ENCODE measurements at places on chromosomes 3 and 15. TPM values are rescaled to one million over a fixed set of nuclear protein-coding genes. Genes with fewer than 3 reads are reported as not detected.

The TMEM108 gene
- total RNA-seq: 0.41 TPM

The IL17RC gene
- 23.6 TPM for total RNA-seq

The LRRIQ4 gene
- not detected for total RNA-seq

The SLC22A13 gene
- total RNA-seq: 0.33 TPM

DNA sequence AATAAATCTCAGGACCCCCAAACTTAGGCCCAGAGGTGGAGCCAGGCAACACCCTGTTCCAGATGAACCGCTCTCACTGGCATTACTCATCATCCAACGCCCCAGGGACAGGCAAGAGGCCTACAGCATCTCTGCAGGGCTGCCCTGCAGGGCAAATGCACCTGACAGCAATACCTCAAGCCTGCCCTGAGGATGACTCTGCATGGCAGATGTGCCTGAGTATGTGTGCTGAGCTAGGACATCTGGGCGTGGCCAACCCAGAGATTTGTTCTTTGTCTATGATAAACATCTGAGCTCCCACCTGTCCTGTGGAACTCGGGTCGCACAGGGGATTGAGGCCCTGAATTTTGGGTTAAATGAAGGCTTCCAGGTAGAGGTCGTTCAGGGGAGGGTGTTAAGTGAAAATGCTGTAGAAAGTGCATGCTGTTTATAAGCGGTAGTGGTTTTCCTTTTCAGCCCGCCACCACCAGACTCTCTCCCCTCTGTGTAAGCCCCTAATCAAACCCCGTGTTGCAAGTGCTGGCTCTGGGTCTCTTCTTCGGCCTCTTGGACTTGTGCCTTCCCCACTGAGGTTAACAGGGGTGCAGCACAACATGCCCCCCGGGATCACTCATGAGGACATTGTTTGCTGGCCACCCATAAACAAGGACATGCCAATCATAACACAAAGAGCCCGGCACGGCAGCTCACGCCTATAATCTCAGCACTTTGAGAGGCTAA lies 92.3 kb downstream of the ATP10A start:
- DNase-seq: no peak

DNA sequence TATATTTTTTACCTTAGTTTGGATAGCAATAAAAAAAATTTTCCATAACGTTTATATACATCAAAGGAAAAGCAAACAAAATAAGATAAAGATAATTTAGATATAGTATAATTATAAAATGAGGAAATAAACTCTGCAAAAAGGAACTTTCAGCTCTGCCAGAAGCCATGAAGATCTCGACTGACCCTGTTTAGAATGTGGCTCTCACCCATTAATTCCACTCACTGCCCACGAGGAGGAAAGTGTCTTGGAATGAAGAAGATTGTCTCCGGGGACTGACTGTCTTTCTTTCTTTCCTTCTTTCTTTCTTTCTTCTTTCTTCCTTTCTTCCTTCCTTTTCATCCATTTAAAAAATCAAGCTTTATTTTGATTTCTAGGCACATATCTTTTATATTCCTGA lies 20.1 kb upstream of the PRR20G start:
- no peak for DNase-seq

DNA sequence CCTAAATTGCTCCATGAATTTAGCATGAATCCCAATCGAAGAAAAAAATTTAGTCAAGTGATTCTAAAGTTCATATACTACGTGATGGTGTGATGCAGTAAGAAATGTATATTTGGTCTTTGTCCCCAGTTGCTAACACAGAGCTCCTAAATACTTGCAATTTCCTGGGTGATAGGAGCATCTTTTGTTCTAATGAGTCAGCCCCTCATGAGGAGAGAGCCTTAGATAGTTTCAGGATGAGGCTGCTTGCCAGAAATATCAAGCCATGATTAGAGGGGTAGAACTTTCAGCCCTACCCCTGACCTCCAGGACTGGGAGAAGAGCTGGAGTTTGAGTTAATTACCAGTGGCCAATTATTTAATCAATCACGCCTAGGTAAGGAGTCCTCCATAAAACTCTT lies 170.2 kb downstream of the PDE8A start:
- DNase-seq: no peak

DNA sequence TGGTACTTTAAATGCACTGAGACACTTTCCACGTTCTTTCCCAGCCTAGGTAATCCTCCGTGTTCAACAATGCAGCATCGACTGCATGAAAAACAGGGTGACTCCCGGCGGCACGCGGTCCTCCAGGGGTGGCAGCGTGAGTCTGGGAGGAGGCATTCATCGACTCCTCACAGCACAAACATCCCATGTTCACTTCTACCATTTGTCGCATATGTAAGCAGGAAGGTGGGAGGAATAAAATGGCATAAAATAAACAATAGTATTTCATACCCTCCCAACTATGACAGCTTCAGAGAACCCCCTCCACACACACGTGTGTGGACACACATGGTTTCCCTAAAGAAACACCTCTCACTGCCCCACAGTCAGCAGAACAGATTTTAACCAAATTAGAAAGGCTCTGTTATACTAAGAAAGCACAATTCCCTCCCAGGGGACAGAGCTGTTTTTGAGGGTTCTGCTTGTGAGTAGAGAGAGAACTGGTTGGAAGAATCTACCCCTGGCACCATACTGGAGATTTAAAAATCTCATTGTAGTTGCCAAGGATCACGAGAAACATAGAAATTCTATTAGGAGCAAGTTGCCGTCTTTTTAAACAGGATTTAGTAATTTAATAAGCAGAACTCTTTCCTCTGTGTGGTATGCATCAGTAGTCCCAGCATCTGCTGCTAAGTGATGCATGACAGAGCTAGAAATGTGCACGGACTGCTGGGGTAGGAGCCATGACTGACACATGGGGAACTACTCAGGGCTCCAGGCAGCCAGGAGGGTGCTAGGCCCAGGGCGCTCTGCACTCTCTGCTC lies 6.0 kb downstream of the FAM43A start:
- no peak for DNase-seq

DNA sequence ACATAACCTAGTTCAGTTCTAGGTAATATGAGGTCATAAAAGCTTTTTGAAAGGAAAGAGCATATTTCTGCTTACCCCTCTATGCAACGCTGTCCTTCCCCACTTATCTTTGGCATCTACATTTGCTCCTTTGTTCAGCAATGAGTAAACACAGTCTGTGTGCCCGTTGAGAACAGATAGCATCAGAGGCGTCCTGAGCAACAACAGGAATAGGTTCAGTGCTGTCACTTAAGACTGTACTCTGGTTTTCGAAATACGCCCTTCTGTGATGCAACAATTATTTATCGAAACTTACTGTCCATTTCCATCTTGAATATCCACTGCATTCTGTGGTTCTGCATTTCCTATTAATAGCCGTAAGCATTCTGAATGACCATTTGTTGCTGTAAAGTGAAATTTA lies 84.4 kb downstream of the BTD start:
- DNase-seq: no peak

DNA sequence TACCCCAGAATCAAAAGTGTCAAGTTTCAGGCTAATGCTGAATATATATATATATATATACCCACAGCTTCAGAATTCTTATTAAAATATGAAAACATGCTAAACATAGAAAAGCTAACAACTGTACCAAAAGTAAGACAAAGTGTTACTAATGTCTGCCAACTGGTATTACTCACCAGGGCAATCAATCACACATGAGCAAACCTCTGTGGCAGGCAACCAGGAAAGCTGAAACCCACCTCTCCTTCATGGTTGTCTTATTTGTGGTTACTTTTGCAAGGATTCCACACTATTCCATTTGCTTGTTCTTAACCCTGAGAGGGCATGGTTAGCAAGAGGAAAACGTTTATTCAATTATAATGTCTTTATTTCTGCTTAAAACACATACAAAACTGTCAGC lies 512.3 kb upstream of the MDFIC2 start:
- DNase-seq: no peak

DNA sequence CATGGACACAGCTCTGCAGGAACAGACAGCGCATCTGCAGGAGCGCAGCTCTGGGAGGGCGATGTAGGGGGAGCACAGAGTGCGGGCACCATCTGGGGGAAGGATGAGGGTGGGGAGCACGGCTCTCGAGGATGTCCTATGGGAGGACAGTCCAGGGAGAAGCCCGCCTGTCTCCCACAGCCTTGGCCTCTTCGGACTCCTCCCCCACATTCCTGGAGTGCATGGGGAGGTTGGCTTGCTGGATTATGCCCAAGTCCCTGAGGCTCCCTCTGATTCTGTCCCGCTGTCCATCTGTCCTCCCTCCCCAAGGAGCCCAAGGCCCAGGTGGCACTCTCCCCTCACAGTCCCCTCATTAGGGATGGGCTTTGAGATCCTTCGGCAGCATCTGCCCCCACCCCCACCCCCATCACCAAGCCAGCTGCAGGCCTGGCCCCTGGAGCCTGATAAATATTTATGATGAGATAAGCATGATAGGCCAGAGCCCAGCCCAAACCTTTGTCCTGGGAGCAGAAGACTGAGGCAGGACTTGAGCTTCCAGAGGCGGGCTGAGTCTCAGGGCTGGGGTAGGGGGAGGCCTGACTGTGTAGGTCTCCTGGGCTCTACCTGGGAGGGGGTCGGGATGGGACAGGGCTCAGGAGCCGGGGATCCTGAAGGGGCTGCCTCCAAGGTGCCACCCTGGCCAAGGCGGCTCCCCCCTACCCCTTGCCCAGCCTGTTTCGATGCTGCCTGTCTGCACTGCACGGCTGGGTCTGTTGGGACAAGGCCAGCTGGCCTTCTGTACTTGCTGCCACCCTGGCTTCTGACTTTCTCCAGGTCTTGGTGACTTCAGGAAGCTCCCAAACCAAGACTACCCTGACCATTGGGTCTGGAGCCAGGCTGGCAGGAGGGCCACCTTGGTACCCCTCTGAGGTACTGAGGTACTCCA lies 28.6 kb upstream of the SEMA3F start:
- no peak for DNase-seq

DNA sequence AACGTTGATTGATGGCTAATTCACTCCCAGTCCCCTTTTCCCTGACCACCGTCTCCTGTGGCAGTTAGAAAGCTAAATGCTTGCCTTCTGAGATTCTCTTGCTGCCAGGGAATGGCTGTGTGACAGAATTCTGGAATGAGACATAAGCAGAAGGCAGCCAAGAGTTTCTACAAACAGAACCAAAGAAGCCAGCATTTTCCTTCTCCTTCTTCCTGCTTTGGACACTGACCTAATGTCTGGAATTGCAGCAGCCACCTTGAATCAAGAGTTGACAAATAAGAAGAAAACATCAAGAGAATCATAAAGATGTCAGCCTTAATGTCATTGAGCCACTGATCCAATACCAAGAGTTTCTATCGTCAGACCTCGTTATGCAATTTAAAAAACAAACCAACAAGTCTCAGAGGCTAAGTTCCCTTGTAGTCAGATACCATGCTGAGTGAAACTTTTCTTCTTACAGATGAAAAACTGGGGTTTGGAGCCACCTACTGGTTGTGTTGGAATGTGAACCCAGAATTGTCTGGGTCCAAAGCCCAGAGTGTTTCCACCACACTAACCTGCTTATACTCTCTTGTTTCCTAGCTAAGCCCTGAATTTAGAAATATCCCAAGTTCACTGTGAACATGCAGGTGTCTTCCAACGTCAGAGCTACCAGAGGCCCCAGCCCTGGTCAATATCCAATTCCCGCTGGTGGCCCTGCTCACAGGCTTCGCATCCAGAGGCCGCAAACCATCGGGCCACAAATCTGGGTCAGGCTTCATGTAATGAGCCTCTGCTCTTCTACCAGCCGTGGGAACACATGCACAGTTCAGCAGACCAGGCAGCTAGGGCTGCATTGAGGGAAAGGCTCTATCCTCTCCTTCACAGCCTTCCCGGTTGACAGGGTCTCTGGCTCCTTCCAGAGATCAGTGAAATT lies 42.5 kb downstream of the MCF2L2 start:
- DNase-seq: peak; percentile 51

GRCh38 chr3:126537116-126537729 lies 13.3 kb downstream of the CHST13 start:
- no peak for DNase-seq

DNA sequence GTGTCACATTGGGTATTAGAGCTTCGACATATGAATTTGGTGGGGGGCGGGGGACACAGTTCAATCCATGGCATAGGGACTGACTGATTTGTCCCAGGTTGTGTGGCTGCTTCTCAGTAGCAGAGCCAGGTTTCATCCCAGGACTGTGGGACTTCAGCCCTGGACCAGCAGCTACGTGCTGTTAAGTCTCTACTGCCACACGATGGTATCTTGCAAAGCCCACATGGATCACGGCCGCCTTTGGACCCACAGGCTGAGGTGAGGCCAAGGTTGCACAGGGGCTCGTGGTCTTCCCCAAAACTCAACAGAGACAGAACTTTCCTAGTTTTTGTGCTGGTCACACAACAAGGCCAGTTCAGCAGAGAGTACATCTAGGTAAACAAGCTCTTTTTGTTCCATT lies 97.4 kb downstream of the LRRK1 start:
- DNase-seq: no peak

GRCh38 chr3:40850861-40851260 lies 326.1 kb downstream of the ZNF621 start:
- DNase-seq: no peak

DNA sequence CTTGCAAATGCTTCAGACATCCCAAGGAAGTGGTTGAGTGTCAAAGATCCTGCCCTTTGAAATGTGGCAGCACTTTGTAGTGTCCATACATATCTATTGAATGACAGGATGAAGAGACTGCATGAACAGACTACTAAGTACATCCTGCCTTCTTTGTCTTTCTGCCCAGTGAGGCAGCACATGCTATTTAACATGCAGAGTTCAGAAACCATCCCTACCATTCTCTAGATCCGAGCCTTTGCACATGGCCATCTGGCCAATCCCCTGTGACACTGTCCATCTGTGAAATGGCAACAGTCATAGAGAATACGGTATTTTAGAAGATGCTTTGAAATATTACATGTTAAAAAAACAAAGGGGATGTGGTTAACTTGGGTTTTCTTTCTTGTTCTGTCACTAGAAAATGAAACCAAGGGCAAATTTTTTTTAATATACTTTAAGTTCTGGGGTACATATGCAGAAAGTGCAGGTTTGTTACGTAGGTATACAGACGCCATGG lies 519.6 kb downstream of the NTRK3 start:
- no peak for DNase-seq

- peak; percentile 87 for DNase-seq
Measured at GRCh38 chr15:38868326-38869114, 303.9 kb upstream of the RASGRP1 start.

Measured in Panc1 (cell line).